Central memory CD8-positive, alpha-beta T cell (primary cell): ENCODE measurements at places on chromosomes 5 and 9.

DNA sequence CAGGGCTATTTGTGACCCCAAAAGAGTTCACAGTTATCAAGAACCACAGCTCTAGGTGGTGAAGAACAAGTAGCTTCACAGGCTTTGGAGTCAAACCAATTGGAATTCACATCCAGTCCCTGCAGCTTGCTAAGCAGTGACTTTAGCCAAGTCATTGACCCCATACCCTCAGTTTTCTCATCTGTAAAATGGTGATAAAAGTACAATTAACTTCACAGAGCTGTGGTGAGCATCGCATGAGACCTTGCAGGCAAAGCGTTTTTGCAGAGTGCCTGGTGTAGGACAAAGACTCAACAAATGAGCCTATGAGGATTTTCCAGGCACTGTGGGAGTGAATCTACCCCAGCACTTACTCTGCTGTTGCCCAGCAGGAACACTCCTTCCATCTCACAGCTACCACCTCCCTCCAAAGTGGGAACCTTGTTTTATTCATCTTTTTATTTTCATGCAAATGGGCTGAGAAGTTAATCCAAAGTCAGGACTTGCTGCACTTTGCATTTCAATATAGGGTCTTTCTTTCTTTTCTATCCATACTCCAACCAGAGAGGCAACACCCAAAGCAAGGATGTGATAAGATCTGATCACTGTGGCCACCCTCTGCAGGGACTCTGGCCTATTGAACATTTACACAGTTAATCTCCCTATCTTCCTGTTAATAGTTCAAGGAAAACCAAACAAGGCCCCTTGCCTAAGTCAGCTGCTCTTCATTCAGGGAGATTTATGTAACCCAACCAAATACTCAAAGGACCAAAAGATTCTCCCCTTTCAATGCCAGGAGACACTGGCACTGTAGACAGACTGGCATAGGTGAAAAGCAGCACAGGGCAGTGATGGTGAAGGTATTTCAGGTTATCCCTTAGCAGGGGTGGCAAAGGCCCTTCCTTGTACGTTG, 41.9 kb downstream of the ABCA1 start:
- no peak for DNase-seq

DNA sequence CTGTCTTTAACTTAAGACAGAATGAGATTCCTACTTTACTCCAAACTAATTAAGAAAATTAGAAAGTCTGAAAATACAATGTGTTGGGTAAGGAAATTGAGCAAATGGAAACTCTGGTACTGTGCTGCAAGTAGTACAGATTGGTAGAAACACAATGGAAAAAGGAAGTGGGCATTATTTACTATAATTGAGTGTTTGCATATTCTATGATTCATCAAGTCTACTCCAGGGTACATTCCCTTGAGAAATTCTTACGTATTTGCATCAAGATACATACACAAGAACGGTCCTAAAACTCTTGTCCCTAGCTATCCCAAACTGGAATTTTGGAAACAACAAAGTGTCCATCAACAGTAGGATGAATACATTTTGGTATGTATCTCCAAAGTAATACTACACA, 123.5 kb upstream of the TARS1 start:
- no peak for DNase-seq

- no peak for DNase-seq
Observed at GRCh38 chr5:151072630-151073025, 8.2 kb downstream of the TNIP1 start.

GRCh38 chr9:92746567-92747458, 17.8 kb downstream of the BICD2 start:
- DNase-seq: no peak

DNA sequence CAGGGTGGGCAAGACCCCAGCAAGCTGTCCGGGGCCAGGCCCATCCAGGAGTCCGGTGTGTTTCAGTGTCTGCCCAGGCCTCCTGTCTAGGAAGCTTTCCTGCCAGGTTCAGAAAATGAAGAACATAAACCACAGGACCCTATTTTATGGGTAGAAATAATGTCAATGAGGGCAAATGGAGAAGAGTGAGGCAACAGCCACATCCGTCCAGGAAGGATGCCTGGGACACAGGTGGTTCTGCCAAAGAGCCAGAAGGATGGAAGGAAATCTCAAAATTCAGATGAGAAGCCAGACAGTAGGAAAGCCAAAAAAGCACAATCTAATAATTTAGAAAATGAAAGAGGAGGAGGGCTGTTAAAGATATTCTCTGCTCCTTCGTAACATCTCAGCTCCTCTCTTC, 262.3 kb downstream of the AUH start:
- no peak for DNase-seq

GRCh38 chr9:82679472-82679871, 383.5 kb downstream of the RASEF start:
- no peak for DNase-seq

DNA sequence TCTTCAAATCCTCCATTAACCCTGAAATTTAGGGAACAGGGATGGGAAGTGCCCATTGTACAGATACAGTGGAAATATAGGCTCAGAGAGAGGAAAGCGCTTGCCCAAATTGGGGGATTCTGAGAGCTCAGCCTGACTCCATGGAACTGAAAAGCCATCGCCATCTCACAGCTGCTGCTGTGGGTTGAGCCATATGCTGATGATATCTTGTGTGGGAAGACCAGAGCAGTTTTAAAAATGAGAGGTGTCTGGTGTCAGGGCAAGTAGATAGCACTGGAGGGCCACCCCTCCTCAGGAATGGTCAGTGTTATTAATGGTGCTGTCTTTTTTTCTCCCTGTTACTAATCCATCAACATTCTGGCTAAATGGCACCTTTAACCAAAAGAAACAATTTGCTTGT, 50.9 kb upstream of the C5orf58 start:
- no peak for DNase-seq

- no peak for DNase-seq
Observed at GRCh38 chr5:14438195-14438606, 143.4 kb upstream of the OTULINL start.

DNA sequence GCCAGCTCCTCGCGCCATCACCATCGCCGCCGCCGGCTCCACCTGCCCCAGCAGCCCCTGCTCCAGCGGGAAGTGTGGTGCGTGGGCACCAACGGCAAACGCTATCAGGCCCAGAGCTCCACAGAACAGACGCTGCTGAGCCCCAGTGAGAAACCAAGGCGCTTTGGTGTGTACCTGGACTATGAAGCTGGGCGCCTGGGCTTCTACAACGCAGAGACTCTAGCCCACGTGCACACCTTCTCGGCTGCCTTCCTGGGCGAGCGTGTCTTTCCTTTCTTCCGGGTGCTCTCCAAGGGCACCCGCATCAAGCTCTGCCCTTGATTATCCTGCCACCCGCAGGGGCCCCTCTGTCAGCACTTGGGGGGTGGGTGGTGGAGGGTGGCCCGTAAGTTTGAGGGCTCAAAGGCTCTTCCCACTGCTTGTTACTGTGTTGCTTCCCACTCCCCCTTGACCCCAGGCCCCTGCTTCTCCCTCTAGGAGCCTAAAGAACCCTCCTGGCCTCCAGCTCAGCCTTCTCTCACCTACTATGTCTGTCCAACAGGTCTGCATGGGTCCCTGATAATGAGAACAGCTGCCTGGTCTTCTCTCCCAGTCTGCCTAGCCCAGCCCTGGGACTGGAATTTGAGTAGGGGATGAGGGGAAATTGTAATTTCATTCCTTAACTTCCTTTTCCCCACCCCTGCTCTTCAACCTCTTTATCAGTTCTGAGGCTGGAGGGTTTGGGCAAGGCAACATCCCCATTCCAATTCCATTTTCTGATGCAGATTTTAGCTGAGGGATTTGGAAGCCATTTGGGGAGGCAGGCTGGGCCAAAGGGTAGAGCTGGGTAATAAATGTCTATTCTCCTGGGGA, 9.0 kb downstream of the RACK1 start:
- DNase-seq: no peak

GRCh38 chr9:109039539-109039938, 26.2 kb upstream of the CTNNAL1 start:
- DNase-seq: no peak

DNA sequence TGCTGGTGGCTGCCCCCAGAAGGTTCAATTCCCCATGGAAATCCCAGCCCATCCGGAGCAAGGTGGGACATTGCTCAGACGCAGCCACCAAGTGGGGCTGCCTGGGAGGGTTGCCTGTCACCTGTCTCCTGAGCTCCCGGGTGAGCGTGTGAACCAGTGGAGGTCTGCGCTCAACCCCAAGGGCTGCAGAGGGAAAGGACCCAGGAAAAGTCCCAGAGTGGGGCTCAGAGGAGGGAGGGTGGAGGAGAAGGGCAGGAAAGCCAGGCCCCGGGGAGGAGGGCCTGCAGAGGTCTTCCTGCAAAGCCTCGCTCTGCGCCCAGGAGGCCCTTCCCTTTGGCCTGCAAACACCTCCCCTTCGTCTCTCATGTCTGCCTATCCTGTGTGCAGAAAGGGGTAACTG, 119.5 kb upstream of the SARDH start:
- no peak for DNase-seq

GRCh38 chr9:70085241-70085640, 41.6 kb downstream of the MAMDC2 start:
- DNase-seq: no peak

DNA sequence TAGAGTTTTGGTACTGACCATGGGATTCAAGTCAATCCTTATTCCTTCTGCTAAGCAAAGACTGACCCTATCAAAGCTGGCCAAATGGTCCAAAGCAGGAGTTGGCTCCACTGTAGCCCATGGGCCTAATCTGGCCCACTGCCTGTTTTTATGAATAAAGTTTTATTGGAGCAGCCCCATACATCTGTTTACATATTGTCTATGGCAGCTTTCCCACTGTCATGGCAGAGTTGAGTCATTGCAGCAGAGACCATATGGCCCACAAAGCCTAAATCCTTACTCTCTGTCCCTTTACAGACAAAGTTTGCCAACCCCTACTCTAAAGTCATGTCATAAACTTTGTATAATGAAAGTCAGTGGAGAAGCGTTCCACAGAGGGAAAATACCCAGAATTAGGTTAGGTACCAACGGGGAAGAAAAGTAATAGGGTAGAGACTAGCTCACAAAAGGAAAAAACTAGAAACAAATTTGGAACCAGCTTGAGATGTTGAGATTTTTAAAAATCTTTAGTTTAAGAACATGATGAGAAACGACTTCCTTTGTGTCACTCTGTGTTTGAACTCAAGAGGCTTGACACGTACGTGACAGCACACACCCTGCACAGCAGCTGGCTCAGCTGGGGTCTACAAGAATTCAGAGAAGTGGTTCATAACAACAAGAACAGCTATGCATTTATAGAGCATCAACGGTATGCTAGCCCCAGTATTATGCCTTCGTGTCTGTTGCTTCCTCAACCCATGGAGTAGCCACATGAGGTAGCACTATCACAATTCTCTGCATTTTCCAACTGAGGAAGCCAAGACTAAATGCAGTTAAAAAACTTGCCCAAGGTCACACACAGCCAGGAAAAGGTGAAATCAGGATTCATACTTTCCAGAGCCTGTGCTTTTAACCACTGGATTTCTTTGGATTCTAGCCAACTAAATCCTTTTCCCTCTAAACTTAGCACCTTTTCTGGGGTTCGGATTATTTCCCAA, 198.9 kb upstream of the WWC1 start:
- DNase-seq: no peak

DNA sequence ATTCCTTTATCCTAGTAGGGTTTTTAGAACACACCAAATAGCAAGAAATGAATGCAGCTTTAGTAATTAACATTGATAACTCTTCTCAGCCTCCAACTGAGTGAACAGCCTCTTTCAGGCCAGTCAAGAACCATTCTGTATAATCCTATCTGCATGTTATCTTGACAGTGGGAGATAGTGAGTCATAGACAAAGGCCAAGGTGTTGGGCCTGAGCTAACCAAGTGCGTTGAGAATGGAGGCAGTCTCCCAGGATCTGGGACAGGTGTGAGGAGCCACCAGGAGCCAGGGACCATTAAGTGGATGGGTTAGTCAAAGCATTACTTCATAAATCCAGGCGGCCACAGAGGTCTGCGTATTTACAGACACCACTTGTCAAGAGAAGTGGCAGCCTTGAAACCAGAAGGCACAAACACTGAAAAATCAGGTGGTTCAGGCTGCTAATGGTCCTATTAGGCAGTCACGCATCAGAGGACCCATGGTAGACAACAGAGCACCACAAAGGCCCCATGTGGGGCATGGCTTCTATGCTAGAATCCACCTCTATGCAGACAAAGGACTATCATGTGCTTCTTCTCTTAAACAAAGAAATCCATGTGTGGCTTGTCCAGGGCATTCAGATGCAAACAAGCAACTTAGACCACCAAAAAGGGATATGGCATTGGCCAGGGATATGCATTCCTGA, 409.7 kb upstream of the PIK3R1 start:
- no peak for DNase-seq

- no peak for DNase-seq
Observed at GRCh38 chr9:127523312-127523851, 72.1 kb downstream of the LRSAM1 start.

- DNase-seq: no peak
Observed at GRCh38 chr5:1781726-1782384, 17.8 kb downstream of the MRPL36 start.

GRCh38 chr9:97873882-97874281, 20.9 kb downstream of the FOXE1 start:
- DNase-seq: no peak
